ENCODE measurements at places on chromosomes 11 and 22.

- no peak for DNase-seq
Observed at GRCh38 chr11:57341250-57341808, 3.2 kb downstream of the P2RX3 start.

- DNase-seq: no peak
Observed at GRCh38 chr11:61516675-61517572, 8.4 kb downstream of the LRRC10B start.

GRCh38 chr11:129721685-129722084, 94.0 kb upstream of the TMEM45B start:
- no peak for DNase-seq

DNA sequence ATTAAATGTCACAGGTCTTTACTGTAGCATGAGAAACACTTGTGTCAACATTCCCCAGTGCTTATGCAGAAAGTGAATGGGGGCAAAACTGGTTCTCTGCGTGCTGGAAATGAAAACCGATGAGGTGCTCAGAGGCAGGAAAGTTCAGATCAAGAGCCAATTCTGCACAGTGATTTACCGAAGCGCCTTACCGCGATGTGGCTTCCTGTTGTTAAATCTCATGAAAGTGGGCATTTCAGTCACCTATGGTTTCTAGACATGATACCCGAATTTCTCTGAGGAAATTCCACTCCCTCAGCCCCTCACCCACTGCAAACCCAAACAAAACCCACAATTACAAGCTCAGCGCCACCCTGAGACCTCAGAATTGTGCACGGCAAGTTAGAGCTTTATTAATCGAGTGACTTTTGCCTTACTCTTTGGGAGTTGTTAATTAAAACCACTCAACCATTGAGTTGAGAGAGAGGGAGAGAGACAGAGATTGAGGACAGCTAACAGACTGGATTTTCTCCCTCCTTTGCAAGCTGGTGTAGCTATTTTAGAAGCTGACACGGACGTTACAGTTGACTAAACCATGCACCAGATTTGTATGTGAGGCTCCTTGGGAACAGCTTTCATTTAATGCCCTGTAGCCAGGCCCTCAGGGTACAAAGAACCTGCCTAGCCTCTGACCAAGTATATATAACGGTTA, 196.4 kb downstream of the DBX1 start:
- no peak for DNase-seq

DNA sequence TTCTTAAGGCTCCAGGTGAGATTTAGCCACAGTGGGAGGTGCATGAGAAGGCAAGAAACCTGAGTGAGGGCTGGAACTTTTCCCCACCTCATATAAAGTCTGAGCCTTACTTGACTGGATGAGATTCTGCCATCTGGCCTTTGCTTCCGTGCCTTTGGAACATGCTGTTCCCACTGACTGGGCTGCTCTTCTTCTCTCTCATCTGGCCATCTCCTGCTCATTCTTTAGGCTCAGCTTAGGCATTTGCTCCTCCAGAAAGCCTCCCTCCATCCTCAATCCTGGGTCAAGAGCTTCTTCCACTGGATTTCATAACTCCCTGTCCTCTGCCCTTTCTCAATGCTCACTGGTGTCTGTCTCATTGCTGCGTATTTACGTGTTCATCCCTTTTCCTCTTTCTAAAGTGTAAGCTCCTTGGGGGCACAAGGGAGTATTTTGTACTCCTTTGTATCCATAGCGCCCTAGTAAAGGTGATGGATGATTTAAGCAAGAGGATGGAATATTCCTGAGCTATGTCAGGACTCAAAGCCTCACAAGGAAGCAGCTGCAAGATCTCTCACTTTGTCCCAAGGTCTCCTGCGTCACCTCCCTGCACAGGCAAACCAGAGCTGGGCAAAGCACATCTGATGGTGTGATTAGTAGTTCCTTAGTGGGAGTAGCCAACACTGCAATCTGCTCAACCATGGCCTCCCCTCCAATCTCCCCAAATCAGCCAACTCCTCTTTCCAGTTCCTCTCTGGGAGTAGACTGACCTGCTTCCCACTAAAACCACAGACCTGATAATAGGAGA, 15.3 kb downstream of the HSPA8 start:
- no peak for DNase-seq

GRCh38 chr11:107545101-107545514, 20.4 kb downstream of the ALKBH8 start:
- DNase-seq: no peak

- no peak for DNase-seq
Observed at GRCh38 chr11:101866619-101867491, 48.0 kb upstream of the CEP126 start.

- DNase-seq: no peak
Observed at GRCh38 chr11:35688023-35688422, 25.4 kb downstream of the TRIM44 start.

- DNase-seq: no peak
Observed at GRCh38 chr11:85652786-85653447, 5.2 kb downstream of the TMEM126A start.

- DNase-seq: no peak
Observed at GRCh38 chr11:123313262-123313661, 116.8 kb upstream of the GRAMD1B start.

GRCh38 chr11:119433358-119433725, 10.4 kb upstream of the THY1 start:
- no peak for DNase-seq

- no peak for DNase-seq
Observed at GRCh38 chr11:14543260-14543659, 23.1 kb upstream of the PSMA1 start.

DNA sequence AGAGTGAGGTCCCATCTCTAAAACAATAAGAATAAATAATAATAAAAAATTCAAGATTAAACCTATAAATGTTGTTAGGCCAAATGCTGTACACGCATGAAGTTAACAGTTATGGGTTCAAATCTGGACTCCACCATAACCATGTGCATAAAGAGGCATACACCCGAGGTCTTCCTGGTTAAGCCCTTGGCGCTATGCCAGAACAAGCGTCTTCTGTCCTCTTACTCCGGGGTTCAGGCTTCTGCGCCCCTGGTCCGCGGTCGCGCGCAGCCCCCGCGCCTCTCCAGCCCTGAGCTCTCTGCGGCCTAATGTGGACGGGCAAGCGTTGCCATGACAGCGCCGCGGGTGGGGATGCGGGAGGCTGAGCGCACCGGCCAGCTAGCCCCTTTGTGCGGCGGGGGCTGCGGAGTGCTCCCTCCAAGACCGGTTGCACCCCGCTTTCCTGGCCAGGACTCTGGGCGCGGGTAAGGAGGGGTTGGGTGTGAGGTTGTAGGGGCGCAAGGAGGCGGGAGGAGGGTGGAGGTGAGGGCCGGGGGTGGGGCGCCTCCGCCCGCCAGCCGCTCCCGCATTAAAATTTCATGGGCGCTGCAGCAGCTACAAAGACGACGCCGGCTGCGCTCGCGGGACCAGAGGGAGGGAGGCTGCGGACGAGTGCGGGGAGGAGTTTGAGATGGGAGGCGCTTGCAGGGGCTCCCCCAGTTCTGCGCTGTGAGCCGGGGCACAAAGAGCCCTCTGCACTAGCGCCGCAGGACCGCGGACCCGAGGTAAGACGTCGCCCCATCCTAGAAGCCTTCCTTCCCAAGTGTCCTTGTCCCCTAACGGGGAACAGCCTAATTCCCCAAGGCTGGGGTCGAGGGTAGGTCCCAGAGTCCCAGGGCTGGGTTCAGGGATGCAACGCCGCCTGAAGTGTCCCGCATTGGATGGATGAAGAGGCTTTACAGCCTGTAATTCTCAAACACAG, at the start of gene MIAT:
MIAT (plus strand) TSS at position 698 of the 961 bp plus-strand sequence.
- peak; percentile 48 for DNase-seq

DNA sequence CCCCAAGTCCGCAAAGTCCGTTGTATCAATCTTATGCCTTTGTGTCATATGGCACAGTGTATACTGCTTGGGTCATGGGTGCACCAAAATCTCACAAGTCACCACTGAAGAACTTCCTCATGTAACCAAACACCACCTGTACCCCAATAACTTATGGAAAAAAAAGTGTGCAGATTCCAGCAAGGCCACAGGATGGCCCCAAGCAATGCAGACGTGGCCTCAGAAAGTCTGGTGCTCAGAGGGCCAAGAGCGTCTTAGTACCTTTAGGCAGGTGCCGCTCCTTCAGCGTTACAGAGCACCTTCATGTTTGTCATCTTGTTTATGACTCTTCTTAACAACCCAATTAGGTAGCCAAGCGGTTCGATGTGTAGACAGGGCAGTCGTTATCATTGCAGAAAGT, 65.3 kb downstream of the PRDM11 start:
- DNase-seq: no peak

GRCh38 chr11:131638889-131639288, 268.5 kb downstream of the NTM start:
- DNase-seq: no peak

DNA sequence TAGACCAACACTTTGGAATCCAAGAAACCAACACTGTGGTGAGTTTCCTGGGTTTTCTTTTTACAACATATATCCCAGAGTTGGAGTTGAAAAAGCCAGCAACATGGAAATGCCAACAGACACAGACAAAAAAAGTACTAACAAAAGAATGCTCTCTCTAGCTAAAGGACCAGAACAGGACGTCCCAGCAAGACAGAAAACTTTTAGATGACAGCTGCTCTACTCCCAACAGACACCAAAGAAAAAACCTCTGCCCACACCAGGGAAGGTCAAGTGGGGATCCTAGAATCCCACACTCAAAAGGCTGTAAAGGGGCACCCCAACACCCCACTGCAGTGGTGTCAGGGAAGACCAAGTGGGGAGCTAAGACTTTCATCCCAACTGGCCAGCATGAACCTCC, 23.3 kb downstream of the RRAS2 start:
- DNase-seq: no peak

- no peak for DNase-seq
Observed at GRCh38 chr22:29290061-29290460, 16.4 kb upstream of the GAS2L1 start.

GRCh38 chr22:30602049-30602448, 4.9 kb upstream of the TCN2 start:
- no peak for DNase-seq

- DNase-seq: no peak
Observed at GRCh38 chr11:12253843-12254281, 123.5 kb upstream of the PARVA start.

- no peak for DNase-seq
Observed at GRCh38 chr11:132898021-132898420, 634.3 kb downstream of the OPCML start.

DNA sequence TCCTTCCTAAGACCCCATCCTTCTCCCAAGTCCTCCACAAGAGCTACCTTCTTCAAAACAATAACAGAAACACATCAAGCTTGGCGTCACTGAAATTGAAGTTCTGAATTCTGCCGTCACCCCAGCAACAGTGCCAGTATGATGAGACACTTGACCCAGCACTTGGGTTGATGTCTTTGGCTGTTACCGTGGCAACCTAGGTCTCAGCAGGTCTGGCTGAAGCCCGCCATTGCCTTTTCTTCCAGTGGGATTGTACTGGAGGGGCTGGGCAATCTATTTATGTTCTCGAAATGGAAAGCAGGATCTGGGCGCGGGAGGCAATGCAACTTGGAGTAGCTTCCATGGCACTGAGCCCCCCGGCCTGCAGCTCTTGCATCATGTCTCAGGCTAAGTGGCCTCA, 23.8 kb downstream of the NPTXR start:
- no peak for DNase-seq

GRCh38 chr22:31451709-31452571, 37.7 kb downstream of the EIF4ENIF1 start:
- peak; percentile 3 for DNase-seq

GRCh38 chr11:62295504-62295903, 3.4 kb downstream of the SCGB1D4 start:
- no peak for DNase-seq

DNA sequence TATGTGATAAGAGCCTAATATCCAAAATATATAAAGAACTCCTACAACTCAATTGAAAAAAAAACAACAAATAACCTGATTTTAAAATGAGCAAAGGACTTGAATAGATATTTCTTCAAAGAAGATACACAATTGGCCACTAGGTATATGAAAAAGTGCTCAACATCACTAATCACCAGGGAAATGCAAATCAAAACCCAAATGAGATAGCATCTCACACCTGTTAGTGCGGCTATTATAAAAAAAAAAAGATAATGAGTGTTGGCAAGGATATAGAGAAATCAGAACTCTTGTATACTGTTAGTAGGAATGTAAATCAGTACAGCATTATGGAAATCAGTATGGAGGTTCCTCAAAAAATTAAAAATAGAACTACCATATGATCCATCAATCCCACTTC, 5.9 kb upstream of the SIK2 start:
- DNase-seq: no peak

- DNase-seq: no peak
Observed at GRCh38 chr11:83816572-83817187, 530.5 kb upstream of the CCDC90B start.

- DNase-seq: no peak
Observed at GRCh38 chr22:17928391-17928790, 96.0 kb downstream of the MICAL3 start.

- DNase-seq: no peak
Observed at GRCh38 chr11:46075168-46075567, 46.1 kb downstream of the PHF21A start.

DNA sequence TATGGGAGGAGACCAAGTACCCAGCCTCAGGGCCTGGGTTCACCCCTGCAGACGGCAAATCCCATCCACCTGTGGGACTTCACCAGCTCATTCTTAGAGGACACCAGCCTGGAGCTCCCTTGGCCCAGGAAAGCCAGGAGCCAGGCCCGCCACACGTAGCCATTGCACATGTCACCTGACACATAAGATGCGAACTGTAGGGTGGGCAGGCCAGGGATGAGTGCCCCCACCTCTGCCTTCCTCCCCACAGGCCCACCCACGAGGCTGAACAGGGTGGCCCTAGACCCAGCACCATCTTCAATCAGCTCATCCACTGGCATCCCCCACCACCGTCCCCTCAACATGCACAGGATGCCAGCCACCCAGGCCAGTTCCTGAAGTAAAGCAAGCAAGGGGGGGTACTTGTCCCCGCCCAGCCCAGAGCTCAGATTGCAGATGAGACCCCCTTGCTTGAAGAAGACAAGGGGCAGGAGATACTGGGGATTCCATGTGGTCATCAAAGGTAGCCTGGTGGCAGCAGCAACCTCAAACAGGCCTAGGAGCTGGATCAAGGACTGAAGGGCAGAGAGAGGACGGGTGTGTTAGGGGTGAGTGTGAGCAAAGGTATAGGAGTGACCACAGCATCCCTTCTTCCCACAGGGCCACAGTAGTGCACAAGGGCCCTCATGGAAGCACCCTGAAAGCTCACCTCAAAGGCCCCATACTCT, 45.6 kb downstream of the IGLL5 start:
- no peak for DNase-seq

DNA sequence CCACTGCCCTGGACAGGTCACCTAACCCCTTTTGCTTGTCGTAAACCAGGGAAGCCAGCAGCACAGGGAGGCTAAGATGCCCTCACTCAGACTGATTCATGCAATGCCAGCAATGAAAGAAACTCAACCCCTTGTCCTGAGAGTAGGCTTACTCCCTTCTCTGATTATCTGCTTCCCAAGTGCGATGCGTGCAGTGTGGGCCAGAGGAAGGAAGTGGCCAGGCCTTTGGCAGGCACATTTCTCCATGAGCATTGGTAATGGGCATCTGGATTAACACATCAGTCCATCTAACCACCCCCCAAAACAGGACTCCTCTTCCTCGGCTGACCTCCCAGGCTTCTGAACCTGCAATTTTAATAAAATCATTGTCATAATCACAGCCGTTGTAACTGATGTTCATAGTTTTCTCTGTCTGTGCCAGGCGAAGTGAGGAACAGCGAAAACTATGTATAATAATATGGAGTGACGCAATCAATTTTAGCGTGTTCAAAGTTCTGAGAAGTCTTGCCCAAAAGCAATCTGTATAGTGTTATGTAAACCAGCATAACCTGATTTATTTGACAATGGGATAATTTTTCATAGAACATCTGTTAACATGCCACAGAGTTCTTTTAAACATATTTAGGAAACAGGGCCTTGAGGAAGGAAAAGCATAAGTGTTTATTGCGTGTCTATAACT, 33.9 kb downstream of the TST start:
- DNase-seq: no peak

- DNase-seq: peak; percentile 3
Observed at GRCh38 chr11:2526808-2527381, 82.1 kb downstream of the KCNQ1 start.
